Daoy (cell line): ENCODE measurements at places on chromosomes 6 and 20. TPM values are rescaled to one million over a fixed set of nuclear protein-coding genes. Genes with fewer than 3 reads are reported as not detected.

- no peak for DNase-seq
Observed at GRCh38 chr6:14742171-14742570, 503.7 kb upstream of the JARID2 start.

GRCh38 chr6:13766201-13766634 lies 48.1 kb downstream of the MCUR1 start:
- peak; percentile 52 for DNase-seq

- DNase-seq = peak; percentile 74
Observed at GRCh38 chr6:133644892-133645619, 243.9 kb upstream of the TCF21 start.

DNA sequence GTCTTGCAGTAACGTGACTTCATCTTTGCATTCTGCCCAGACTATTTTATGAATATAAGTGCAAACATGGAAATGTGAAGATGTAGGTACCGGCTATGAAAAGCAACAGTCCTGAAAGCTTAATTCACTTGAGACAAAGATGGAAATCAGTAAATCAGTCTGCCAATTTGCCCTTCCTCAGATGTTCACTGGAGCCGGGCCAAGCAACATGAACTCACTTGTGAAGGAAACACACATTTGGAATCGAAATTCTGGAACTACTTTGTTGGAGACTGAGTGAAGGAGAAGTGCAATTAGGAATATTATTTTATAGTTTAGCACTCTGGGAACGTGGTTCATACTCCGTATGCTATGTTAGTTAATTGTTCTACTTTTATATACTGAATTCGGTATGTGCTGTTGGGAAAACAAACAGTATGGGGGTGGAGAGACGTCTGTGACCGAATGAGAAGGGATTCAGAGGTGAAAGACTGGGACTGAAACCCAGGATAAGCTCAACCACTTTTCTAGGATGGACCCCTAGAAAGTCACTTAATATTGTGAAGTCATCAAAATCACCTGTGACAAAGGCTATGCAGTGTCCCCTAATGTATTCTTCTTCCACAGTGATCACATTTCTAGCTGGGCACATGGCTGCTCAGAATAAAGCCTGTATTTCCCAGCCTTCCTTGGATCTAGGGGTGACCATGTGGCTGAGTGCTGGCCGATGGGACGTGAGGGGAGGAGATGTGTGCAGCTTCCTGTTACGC lies 95.5 kb downstream of the PREX1 start:
- DNase-seq = no peak

GRCh38 chr6:22147921-22148776 lies 148.7 kb downstream of the PRL start:
- peak; percentile 81 for DNase-seq

DNA sequence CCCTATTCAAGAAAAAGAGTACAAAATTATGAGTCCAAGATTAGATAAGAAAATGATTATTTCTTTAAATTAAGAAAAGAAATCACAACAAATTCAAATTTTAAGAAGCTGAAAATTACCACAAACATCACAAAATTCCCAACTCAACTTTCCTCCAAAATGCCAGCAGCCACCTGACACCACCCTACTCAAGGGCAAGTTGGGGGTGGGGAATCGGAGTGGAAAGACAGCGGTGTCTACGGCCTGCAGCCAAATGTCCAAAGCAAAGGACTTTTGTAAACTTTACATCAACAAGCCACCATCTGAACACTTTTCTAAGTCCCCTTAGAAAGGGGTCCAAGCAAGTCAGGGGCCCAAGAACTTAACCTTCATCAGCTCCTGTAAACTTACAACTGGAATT lies 1.6 kb upstream of the EYA2 start:
- no peak for DNase-seq

DNA sequence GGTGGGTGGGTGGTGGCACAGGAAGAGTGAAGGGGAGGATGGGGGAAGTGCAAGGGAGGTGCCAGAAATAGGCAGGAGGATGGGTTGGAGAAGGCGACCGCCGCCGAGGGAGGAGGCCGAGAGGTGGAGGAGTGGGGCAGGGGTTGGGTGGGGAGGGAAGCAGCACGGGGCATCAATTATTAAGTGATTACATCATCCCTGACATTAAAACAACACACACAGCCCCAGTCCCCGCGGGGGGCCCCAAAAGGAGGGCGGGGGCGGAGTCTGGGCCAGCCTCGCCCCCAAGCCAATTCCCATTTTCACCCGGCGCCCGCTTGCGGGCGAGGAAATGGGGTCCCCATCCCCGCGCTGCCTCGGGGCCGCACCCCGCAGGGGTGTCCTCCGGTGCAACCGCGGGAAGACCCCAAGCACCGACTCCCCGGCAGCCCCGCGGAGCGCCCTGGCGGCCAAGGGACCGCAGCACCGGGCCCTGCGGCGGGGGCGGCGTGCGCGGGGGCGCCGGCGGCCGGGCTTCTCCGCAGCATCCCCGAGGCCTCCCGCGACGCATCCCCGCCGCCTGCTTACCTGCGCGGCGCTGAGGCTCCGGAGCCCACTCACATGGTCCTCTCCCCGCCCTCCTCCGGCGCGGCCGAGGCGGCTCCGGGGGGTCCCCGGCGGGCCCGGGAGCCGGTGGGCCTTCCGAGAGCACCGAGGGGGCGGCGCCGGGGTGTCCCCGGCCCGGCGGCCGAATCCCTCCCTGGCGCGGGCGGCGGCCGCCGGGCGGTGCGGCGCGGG lies 663 bp downstream of the FYN start:
- DNase-seq = peak; percentile 69

Gene THBS2
- total RNA-seq = 12.5 and 16.1 TPM in 2 replicates

Gene CST4
- total RNA-seq = not detected in 2 replicates

Gene SENP6
- total RNA-seq = 67.4 and 83.2 TPM in 2 replicates
